ENCODE measurements at places on chromosomes 2 and 18.
A peak's percentile ranks its signal among the peaks of the same experiment; 100 is the strongest.

- no peak for DNase-seq
Observed at GRCh38 chr2:9791711-9792110, 51.6 kb upstream of the TAF1B start.

DNA sequence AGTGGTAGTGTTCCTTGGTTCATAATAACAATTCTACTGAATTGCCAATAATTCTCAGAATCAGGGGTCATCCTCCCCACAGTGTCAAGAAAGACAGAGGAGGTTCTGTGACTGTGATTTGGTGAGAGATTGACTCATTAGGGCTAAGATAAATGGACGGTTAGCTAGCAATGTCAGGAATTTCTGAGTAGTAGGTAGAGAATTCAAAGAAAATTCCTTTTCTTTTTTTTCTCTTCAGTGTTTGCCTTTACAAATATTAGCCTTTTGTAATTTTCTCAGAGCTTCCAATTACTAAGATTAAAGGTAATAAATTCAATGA is 16.8 kb upstream of the CRIM1 start:
- DNase-seq: peak; percentile 80

DNA sequence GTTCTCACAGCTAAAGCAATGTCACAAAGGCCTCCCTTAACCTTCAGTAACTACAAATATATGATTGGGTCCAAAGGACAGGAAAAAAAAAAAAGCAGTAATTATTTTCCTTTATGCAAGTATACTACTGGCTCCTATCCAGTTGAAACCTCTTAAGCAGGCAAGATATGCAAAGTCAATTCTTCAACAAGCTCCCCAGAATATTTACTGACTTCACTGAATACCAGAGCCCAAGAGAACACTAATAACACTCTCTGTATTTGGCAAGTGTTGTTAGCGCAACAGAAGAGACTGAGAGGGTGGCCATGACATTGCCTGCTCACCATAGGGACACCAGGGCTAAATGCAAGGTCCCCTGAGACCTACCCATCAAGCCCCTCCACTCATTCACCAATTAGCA is 74.5 kb downstream of the AP1S3 start:
- no peak for DNase-seq

- no peak for DNase-seq
Observed at GRCh38 chr2:192186806-192187205, 7.9 kb downstream of the TMEFF2 start.

GRCh38 chr18:28802546-28802945 is 625.6 kb upstream of the CDH2 start:
- peak; percentile 85 for DNase-seq

DNA sequence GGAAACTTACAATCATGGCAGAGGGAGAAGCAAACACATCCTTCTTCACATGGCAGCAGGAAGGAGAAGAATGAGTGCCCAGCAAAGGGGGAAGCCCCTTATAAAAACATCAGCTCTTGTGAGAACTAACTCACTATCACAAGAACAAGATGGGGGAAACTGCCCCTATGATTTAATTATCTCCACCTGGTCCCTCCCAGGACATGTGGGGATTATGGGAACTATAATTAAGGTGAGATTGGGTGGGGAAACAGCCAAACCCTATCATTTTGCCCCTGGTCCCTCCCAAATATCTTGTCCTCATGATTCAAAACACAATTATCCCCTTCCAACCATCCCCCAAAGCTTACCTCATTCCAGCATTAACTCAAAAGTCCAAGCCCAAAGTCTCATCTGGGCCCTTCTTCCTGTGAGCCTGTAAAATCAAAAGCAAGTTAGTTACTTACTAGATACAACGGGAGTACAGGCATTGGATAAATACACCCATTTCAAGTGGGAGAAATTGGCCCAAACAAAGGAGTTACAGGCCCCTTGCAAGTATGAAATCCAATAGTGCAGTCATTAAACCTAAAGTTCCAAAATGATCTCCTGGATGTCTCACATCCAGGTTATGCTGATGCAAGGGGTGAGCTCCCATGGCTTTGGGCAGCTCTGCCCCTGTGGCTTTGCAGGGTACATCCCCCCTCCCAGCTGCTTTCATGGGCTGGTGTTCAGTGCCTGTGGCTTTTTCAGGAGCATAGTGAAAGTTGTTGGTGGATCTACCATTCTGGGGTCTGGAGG is 122.3 kb downstream of the MYCN start:
- no peak for DNase-seq

DNA sequence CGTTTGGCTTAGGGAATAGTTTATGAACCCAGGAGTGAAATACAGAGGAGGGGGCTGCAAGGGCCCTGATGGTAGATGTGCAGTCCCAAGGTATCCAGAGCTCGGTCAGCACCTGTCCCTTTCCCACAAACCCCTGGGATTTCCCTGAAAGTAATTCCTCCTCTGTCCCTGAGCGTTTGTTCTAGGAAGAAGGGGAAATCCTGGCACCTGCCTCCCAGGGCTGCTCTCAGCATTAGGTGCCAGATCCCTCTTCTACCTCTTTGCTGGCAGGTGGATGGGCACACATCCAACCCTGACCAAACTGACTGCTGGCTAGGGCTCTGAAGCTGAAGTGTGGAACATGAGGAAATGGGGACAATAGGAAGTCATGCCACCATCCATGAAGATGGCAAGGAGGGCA is 824.0 kb downstream of the SLC4A3 start:
- no peak for DNase-seq

GRCh38 chr2:41576423-41576822 is 471.4 kb upstream of the PKDCC start:
- no peak for DNase-seq

- peak; percentile 95 for DNase-seq
Observed at GRCh38 chr2:675982-676646, 1.1 kb downstream of the TMEM18 start.
